ENCODE measurements at places on chromosomes 6 and 20.

DNA sequence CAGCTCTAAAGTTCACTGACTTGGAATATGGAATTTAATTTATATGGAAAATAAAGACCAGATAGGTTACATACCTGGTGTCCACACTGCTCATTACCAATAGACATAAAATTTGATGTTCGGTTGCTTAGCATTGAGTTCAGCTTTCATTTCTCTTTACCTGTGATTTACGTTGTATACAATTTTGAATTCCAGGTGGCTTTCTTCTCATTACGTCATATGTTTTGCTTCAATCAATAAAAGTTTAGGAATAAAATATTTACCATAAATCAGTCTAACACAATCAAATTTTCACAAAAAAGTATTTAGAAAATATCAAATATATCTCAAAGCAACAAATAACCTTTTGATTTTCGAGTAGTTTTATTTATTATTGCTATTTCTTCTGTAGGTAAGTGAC lies 40.8 kb downstream of the HDGFL1 start:
- DNase-seq: no peak

DNA sequence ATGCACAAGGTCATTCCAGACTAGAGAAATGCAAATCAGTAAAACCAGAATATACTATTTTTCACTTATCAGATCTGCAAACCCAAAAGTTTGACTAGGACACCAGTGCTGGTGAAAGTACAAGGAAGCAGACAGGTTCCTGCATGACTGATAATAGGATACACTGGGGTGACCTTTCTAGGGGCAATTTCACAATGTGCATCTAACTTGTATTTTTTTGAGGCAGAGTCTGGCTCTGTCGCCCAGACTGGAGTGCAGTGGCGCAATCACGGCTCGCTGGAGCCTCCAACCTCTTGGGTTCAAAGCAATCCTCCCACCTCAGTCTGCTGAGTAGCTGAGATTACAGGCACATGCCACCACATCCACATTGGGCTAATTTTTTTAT lies 11.4 kb downstream of the COMMD7 start:
- DNase-seq: no peak

DNA sequence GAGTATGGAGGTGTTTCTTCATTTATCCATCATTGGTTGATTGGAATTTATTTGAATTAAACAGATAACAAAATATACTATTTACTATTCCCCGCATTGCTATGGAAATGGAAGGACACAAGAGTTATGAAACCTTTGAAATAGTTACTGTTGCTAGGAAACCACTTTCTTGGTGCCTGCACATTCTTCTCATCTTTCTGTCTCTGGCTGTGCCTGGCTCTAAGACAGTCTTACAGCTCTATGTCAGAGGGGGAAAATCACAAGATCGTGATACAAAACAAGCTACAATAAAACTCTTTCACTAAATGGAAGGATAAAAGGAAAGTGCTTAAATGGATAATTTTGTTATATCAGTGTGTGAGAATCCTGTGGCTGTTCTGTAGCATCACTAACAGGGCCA lies 453.0 kb downstream of the LMBRD1 start:
- no peak for DNase-seq

DNA sequence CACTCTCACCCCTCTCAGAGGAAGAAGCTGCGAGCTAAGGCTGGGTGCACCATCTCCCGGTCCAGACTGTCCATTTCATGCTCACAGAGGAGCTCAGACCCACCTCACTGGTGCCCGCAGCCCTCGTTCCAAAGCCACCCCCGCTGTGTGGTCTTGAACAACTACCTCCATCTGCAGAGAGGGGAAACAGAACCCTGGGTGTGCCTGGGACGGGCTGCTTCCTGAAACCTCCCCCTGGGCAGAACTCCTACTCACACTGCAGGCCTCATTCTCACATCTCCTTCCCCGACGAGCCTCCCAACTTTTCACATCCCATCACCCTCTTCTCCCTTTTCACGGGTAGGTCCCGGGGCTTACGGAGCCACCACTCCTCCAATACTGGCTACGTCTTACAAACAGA lies 18.1 kb downstream of the PMEPA1 start:
- DNase-seq: no peak

GRCh38 chr6:84052204-84052882 lies 18.8 kb downstream of the MRAP2 start:
- no peak for DNase-seq

- DNase-seq: no peak
Measured at GRCh38 chr20:3940905-3941304, 51.7 kb downstream of the PANK2 start.

- no peak for DNase-seq
Measured at GRCh38 chr6:133245007-133245406, 3.9 kb downstream of the EYA4 start.
